ENCODE measurements at places on chromosomes 2 and 18.

DNA sequence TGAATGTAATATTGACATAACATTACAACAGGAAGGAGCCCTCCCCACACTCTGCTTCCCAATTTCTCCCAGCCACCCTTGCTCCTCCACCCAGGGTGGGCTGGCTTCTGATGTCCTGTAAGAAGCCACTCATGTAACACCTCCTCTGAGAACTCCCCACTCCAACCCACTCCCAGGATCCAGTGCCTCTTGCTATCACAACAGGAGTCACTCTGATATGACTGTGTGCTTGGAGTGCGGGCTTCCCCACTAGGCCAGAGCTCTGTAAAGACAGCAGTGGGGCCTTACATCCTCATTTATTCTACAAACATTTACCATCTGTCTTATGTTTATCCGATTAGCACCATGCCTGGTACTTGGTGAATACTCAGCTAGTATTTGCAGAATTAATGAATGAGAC is 65.1 kb downstream of the PTGR3 start:
- no peak for DNase-seq

DNA sequence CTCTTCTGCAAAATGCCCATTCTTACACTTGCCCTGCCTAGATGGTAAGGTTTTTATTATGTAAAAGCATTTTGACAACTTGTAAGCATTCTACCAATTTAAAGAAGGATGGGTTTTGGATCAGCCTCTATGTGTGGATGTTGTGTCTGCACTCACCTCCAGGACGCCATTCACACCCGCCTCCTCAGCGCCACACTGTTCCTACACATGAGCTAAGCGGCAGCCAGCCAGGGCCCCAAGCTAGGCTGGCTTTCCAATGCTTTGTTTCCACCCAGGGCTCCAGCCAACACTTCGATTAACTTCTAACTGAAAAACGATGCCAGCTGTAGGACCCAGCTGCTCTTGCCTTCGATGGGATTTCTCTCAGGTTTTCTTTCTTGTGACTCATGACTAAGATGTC is 73.3 kb upstream of the FZD7 start:
- no peak for DNase-seq

DNA sequence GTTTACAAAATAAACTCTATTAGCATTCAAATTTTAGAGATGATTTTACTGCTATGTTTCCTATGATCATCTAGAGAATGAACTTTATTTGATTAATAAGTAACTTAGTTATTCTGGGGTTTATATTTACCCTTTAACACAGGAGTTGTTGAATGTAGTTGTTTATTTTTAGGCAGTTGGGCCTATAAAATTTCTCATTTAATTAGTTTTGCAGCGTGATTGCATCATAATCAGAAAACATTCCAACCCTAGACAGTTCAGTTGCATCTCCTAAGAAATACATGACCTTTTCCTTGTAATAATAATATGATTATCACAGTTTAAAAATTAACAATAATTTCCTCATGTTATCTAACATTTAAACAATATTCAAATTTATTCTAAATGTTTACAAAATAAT is 224.7 kb upstream of the CDH7 start:
- no peak for DNase-seq

GRCh38 chr2:218387369-218388194 is 5.5 kb downstream of the SLC11A1 start:
- DNase-seq = no peak

GRCh38 chr2:112682101-112682500 is 36.4 kb downstream of the SLC20A1 start:
- no peak for DNase-seq

GRCh38 chr2:197852108-197852507 is 47.7 kb downstream of the PLCL1 start:
- no peak for DNase-seq

GRCh38 chr18:55079481-55080355 is 120.5 kb upstream of the CCDC68 start:
- DNase-seq = no peak

GRCh38 chr18:6776188-6776587 is 46.7 kb downstream of the ARHGAP28 start:
- DNase-seq = no peak

DNA sequence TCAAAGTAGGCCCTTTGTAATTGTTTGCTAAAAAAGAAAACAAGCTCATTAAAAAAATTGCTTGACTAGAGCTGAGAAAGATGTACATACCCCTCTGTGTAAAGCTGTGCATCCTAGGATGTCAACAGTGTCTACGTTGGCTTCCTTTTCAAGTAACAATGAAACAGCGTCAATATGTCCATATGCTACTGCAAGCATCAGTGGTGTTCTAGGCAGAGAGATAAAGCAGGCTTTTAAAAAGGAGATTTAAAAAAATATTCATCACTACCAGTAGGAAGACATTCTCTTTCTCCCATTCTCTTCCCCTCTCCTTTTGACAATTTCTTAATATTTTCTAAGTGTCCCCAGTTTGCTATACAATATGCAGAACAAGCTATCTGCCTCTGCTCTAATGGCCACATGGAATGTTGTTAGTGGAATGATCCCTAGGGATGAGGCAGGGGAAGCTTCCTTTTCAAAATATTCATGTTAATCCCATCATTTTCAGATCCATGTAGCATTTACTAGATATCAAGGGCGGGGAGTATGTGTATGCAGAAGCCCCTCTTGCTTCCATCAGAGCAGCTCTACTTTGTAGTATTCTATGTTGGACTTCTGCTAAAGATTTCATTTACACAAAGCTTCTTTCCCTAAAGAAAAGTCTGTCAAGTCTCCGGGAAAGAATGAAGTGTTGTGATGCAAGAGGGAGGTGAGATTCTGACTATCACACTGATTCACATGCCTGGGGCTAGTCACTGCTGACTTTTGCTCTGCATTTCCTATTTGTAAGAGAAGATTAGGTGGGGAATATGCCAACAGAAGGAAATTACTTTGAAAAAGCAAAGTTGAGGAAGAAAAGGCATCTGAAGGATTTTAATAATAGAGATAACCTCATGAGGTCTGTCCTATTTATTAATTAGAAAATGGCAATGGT is 81.5 kb upstream of the PGAP1 start:
- no peak for DNase-seq

DNA sequence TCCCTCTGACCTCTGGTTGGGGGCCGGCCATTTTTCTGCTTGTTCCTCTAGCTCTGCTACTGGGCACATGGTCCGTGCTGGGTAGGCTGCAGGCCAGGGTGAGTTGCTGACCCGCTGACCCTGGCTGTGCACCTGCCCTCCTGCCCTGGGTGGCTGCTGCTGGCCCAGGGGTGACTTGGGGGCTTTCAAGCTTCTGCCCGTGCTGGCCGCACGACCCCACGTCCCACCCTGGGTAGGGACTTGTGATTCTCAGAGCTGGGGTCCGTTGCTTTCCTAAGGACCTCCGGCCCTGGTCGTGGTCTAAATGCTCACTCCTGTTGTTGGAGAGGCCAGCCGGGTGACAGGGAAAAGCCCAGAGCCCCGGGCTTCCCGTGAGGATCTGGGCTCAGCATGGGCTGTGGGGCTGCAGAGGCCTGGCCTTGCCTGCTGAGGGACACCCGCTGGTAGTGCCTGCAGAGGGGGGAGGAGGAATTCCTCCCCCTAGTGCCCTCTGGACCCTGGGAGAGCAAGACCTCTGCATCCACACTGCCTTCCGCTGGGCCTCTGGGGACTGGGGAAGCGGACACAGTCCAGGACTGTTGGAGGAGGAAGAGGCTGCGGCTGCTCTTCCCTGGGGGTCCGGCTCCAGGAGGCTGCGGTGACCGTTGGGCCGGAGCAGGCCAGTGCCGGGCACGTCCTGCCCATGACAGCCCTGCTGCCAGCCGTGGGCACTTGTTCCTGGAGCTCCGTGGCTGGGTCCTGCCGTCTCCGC is 6.3 kb upstream of the GAL3ST2 start:
- no peak for DNase-seq

DNA sequence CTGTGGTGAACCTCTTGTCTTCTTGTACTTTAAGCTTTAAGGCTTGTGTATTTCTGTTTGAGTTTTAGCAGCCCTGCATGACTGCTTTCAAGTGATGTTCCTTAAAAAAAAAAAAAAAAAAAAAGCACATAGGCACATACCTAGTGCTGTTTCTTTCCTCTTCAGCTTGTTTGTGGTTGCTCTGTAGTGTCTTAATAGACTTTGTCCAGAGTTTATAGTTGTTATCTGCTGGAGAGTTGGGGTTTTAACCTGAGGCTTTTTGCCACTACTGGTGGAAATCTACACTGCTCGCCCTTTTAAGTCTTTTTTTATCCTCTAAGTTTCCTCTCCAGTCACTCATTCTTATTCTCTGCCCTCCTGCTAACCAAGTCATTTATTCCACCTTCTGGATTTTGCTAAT is 34.5 kb downstream of the AGFG1 start:
- DNase-seq = no peak

DNA sequence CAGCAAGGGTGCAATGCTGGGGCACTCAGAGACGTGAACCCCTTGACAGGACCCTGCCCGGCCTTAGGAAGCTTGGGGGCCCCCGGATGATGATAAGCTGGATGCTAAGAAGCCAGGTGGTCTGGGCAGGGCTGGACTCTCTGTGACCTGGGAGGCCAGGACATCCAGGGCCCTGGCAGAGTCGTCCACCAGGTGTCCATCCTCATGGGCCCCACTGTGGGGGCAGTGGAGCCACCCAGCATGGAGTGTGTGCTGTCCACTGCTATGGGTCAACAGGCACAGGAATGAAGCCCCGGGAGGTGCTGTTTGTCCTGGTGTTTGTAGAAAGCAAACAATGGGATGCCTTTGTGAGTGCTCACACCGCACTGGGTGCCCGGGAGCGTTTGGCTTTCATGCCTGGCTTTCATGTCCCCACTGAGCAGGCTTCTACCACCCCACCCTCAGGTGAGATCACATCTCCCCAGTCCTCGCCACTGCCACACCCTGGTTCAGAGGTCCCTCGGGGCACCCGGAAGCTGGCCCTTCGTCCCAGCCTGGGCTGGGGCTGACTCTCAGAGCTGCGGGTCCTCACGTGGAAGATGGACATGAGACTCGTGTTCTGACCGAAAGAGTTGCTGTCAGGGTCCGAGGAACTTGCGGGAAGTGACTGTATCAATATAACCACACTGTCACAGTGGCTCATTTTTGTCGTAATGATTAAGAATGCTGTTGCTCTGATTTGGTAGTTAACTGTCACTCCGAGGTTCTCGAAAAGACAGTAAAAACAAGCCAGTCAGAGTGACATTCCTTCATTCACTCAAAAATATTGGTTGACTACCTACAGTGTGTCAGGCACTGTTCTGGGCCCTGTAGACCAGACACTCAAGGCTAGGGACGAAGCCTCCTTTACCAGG is 53.3 kb downstream of the INHBB start:
- DNase-seq = no peak

DNA sequence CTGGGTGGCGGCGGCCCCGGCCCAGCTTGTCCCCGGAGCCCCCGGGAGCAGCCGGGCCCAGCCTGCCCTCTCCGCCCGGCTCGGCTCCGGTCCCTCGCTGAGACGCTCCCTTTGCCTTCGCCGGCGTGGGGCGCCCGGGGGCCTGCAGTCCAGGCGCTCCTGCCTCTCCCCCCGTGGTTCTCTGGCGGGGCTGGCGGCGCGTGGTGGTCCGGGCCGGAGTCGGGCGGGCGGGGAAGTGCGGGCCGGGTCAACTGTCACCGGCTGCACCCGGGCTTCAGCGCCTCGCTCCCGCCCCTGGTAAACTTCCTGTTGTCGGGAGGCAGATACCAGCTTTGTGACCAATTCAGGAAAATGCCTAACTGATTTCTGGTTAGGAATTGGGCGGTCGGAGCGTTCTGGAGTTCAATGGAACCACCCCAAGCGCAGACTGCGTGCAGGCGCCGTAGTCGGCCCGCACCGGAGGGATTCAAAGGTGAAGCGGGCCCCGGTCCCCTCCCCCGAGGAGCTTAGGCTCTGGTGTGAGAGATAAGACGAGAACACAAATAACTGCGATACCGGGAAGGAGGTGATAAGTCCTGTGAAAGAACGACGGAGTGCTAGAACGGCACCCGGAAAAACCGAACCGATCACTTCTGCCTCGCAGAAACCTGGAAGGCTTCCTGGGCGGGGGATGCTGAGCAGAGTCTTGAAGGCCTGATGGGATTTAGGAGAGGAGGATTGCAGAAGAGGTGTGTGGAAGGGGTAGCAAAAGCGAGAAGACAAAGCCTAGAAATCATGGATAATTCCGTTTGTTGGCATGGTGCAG is 891 bp downstream of the CAB39 start:
- peak; percentile 28 for DNase-seq

DNA sequence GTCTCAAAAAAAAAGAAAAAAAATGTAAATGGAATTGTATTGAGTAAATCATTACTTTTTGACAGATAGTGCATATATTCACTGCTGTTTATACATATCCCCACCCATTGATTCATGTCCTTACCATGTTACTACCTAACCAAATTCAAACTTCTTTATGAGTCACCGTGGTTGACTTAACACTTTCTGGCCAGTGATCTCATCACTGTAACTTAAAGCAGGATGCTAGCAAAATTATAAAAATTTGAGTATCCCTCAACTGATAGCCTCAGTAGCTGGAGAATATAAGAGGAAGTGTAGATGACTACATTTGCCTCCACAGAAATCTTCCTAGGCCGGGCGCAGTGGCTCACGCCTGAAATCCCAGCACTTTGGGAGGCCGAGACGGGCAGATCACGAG is 13.4 kb downstream of the CNOT9 start:
- no peak for DNase-seq
